LNCaP clone FGC (cell line): ENCODE measurements at places on chromosomes 4 and X.

DNA sequence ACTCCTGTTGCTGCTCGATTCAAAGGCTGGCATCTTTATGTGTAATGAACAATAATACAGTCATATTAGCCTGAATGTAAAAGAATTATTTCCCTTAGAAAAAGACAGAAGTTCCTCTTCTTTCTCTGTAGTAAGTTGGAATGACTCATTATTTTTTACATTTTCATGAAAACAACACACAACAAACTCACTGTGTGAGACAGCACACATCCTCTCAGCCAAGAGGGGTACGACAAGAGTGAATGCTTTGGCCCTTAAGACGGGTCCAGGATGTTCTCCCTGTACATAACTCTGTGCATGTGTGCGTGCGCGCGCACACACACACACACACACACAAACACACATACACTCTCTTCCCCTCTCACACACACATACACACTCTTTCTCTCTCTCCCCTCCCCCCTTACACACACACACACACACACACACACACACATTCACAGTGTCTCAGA, 72.8 kb downstream of the MANBA start:
- no peak for DNase-seq

- no peak for DNase-seq
Measured at GRCh38 chrX:47815901-47816845, 20.5 kb upstream of the ZNF81 start.

DNA sequence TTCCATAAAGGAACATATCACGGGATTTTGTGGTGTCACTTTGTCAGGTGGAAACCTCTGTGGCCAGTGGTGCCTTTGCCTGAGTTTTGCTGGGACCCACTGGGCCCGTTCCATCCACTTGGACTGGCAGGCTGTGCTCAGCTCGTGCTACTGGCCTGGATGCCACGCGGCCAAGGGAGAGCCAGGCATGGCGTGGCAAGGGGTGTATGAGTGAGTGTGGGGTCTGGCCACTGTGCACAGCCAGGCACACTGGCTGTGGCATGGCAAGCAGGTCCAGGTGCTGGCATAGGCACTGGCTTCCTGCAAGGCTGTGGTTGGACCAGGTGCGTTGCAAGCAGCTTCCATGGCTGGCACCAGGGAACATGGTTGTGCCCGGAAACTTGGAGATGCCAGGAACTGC, 60.8 kb downstream of the TBCK start:
- no peak for DNase-seq

DNA sequence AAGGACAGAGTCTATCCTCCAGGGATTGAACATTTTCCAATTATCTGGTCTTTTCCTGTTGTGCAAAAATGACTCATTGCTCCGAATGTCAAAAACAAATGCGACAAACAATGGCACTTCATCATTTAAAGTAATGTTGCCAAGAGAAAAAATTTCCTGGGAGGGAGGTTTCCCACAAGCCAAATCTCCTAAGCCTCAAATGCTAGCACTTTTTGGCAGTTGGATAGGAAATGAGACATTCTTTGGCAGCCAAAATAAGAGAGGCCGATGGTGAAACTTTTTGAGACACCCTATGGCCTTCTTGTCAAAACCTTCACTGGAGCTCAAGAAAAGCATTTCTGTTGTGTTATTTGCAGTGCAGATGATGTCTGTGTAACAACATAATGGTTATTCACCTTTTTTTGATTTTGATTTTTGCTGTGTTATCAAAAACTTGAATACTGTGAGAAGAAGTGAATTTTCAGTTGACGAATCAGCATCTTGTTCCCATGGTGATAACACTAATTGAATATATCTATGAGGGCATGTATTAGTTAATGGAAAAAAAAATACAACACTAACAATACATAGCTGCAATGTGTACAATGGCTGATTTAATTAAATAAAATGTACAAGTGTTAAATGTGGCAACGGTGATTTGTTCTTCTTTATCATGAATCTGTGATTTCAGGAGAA, 333.8 kb downstream of the ANK2 start:
- no peak for DNase-seq

DNA sequence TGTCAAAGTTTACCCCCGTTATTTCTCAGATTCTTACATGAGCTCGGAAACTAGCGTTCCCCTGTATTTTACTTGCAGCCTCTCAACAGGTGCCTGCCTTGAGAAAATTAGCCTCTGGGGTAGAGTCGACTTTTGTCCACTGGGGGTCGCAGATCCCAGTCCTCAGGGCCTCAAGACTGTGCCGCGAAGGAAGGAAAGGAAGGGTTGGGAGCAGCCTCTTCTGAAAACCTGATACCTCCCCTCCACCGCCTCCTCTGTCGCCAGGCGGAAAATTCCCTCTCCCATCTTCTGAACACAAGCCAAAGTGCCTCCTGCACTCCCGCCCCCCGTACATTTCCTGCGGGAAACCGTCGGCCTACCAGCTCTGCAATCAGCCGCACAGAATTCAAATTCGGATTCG, 44.4 kb upstream of the TMSB15B start:
- no peak for DNase-seq

DNA sequence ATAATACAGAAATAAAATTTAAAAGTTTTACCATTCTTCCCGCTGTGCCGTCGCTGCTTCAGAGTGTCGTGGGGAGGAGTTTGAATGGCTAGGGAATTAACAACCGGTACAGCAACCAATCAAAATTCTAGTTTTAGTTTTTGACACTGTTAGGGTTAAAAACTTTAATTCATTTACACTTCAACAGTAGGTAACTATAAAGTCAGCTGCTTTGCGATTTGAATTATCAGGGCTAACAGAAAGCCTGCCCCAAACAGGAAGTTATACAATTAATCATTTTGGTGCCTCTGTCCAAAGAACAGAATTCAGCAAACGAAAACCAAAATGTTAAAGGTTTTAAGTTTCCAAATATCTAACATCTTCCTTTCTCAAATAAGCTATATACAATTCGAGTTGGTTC, 2.3 kb downstream of the HNRNPD start:
- no peak for DNase-seq

- no peak for DNase-seq
Measured at GRCh38 chrX:38859602-38860001, 58.3 kb downstream of the MID1IP1 start.

- no peak for DNase-seq
Measured at GRCh38 chr4:89299153-89299791, 8.3 kb downstream of the GPRIN3 start.
